ENCODE measurements at places on chromosomes 13 and 19. TPM values are rescaled to one million over a fixed set of nuclear protein-coding genes. Genes with fewer than 3 reads are reported as not detected.

- DNase-seq, result no peak
These were observed 447.3 kb downstream of the FGF9 start for GRCh38 chr13:22118158-22118557.

- peak; percentile 33 for DNase-seq
These were observed 87.8 kb downstream of the ZIC5 start for GRCh38 chr13:99883805-99884204.

Gene RAB3D
- total RNA-seq, result 43.2 TPM

DNA sequence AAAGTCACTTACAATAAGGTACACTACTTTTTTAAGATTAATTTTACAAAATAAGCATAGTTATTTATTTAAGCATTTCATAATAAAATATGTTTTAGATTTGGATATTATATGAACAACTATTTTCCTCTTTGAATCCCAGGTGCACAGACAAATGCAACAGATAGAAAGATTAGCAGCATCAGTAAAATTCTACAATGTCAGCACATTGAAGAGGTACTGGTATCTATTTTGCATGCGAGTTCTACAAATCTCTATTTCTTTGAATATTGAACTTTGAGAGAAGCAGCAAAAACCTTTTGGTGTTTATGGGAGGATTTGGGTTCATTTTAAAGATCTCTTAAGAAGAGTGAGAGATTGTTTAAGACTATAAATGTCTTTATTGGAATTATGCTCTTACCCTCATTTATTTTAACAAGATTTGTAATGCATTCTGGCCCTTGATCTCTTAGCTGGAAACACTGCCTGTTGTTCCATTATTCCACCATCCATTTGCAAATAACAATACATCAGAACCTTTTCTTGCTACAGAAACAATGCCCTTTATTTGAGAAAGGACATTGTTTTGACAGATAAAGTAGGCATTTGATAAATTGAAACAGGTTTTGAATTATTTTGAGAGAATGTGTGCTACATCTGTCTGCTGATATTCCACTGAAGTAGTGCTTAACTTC, 558.8 kb upstream of the KLHL1 start:
- DNase-seq, result no peak

DNA sequence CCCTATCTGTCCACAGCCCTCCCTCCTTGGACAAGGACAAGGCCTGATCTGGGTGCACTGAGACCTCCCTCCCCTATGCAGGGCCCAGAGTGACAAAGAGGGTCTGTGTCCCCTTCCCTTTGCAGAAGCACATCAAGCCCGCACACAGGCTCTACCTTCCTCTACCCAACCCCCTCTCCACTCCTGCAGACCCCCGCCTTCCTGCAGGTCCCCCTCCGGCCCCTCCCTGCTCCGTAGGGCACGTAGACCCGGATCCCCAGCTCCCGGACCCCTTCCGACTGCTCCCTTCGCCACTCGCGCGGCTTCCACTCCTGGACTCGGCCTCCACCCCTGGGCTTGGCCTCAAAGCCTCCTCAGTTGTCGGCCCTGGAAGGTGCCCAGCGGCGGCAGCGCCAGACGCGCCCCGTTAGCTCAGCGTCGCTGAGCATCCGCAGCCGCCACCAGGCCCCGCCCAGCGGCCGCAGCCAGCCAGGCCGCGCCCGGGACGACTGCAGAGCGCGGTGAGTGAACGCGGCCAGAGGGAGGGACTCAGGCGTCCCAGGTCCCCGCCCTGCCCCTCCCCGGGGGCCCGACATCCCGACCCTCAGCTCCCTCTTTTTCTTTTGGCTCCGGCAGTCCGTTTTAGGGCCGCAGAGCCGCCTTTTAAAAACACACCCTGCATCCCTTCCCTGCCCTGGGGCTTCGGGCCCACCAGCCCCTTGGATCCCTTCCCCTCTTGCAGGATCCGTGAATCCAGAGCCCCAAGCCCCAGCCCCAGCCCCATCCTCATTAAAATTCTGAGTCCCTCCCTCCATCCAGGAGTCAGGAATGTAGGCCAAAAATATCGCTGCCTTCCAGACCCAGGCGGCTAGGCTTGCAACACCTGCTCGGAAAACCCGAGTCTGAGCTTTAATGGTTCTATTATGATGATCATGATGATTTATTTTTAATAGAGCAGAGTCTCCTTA, 1.5 kb upstream of the MYADM start:
- DNase-seq, result peak; percentile 87

DNA sequence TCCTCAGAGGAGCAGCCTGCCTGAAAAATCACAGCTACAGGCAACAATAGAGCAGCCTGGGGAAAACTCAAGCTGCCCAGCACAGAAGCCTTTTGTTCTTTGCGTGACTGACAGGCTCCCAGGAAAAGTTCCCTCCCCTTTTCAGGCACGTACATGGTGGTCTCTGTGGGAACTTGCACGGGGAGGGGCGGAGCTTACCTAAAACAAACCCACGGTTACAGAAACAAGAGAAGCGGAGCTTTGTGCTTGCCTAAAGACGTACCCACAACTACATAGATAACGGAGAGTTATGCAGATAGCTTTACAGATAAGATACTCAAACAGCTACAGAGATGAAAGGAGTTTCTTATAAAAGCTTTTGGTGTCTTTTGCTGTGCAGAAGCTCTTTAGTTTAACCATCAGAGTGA, 11.4 kb downstream of the ETFB start:
- DNase-seq, result peak; percentile 88

Gene PODNL1
- 1.2 TPM for total RNA-seq

All from endodermal cell (in vitro differentiated cells).